ENCODE measurements at places on chromosomes 13 and 19. TPM values are rescaled to one million over a fixed set of nuclear protein-coding genes. Genes with fewer than 3 reads are reported as not detected.

OSCAR gene
- total RNA-seq: 0.36 TPM

SYNGR4 gene
- total RNA-seq: 3.7 TPM

PEAK3 gene
- not detected for total RNA-seq

MYH14 gene
- 5.5 TPM for total RNA-seq

POSTN gene
- total RNA-seq: 0.08 TPM

CBLC gene
- not detected for total RNA-seq

ZNF71 gene
- 9.8 TPM for total RNA-seq

SULT2A1 gene
- not detected for total RNA-seq

SERTM1 gene
- total RNA-seq: not detected

PROZ gene
- total RNA-seq: not detected

ZNF132 gene
- total RNA-seq: 0.10 TPM

TSPAN16 gene
- not detected for total RNA-seq

DPF1 gene
- 4.3 TPM for total RNA-seq

FSD1 gene
- 8.3 TPM for total RNA-seq

POU2F2 gene
- 0.47 TPM for total RNA-seq

MCEMP1 gene
- not detected for total RNA-seq

LRRC8E gene
- 5.7 TPM for total RNA-seq

PBX4 gene
- 1.6 TPM for total RNA-seq

SYNE4 gene
- total RNA-seq: 0.27 TPM

KIR3DL2 gene
- not detected for total RNA-seq

LIM2 gene
- not detected for total RNA-seq

FPR3 gene
- total RNA-seq: not detected

CEBPG gene
- total RNA-seq: 40.6 TPM

ZNF442 gene
- not detected for total RNA-seq

ZNF260 gene
- total RNA-seq: 6.1 TPM

CGB1 gene
- 0.20 TPM for total RNA-seq

GFY gene
- total RNA-seq: 0.21 TPM

TINCR gene
- 3.5 TPM for total RNA-seq

SLITRK1 gene
- not detected for total RNA-seq

RGS9BP gene
- 0.35 TPM for total RNA-seq
